Germinal center (tissue), 1 donor: ENCODE measurements at places on chromosomes 3 and 15.

DNA sequence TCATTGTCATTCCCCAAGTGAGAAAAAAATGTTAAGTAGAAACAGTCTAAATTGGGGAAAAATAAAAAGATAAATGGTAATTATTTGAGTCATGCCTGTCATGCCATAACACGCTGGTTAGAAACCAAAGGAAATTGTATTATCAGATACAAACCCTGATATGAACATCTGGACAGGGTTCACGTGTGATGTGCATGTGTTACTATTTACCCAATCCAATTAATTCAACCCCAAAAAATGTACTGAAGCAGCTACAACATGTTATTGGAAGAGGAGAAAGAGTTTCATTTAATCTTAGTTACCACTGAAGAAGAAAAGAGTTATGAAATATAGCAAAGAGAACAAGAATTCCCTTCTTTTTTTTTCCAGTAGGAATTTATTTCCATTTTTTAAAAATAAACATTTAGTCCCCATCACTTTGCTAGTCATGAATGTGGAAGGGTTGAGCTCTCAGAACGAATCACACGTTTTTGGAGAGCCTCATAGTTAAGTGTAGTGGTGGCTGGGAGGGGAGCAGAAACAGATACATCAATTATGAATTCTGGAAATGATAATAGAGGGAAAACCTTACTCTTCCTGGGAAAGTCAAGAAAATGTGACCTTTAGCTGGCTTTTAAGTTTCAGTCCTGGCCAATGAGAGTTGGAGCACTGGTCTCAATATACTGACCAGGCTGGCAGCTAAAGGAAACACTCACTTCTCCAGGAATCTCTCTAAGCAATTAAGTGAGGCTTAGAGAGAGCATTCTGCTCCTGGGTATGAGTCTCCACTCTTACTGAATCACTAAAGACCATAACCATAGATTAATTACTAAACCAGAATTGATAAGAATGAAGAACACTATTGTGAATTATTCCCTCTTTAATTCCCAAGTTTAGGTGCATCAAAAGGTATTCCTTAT is 796.5 kb downstream of the GRM7 start:
- DNase-seq, result no peak

DNA sequence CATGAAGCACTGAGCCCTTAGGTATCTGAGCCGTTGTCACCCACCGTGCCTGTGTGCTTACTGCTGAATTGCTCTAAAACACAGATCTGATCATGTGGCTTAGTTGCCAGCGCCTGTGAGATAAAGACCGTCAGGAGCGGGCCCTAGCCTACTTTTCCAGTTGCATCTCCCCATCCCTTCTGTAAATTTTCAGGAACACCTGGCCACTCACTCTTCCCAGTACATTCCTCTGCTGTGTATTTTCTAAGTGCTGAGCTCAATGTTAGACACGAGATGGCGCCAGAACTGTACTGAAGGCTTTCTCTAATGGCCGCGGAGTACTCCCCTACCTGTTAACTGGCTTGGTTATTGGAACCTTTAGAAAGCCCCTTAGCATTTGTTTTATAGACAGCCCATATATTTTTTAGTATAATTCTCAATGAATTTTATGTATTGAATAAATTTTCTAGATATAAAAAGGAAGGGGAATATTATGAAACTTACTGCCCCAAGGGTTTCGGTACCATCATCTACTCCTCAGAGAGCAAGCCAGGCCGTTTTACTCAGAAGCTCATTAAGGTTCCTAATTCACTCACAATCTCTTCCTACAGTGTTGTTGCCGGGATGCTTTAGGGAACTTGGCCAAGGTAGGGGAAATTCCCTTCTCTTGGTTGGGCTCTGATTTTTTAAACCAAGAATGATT is 16.7 kb upstream of the WNT7A start:
- DNase-seq, result peak; percentile 53

DNA sequence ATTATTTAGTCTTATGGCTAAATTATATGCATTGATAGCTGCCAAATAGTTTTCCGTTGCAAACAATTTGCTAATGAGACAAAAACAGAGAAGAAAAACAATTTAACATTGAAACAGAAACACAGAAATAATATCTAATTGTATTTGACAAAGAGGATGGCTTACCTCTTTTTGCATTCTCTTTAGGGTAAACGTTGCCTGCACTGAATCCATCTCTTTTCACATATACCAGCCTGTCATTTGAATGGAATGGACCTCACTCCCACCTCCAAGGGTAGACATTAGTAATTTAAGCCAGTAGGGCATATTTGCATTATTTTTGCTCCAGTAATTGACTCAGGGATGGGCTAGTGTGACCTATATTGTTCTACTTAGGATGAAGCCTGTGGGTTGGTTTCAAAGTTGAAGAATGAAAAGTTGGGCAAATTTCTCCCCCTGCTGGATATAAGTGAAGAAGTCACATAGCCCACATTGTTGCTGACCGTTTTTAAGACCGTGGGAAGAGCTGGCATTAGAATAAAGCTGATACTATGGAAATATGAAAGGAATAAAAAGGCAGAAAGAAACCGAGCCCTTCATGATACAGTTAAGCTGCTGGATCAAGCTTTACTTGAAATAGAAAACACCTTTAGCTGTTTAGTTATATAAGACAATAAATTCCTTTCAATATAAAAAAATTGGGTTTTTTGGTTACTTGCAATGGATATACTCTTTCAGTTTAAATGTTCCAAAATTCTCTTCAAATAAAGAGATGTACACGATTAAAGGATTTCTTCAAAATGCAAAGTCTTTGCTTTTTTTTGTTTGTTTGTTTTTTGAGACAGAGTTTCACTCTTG is 26.9 kb downstream of the PIERCE2 start:
- DNase-seq, result peak; percentile 11

GRCh38 chr3:52278510-52279069 is at the start of gene WDR82:
Gene WDR82, minus strand, starts transcription at chr3:52278649. Its CDS starts 288 bp downstream, at chr3:52278361.
- peak; percentile 95 for DNase-seq

GRCh38 chr3:147651107-147651778 is 242.1 kb downstream of the ZIC1 start:
- no peak for DNase-seq

- peak; percentile 6 for DNase-seq
Observed at GRCh38 chr3:120801484-120801883, 58.9 kb downstream of the GTF2E1 start.

DNA sequence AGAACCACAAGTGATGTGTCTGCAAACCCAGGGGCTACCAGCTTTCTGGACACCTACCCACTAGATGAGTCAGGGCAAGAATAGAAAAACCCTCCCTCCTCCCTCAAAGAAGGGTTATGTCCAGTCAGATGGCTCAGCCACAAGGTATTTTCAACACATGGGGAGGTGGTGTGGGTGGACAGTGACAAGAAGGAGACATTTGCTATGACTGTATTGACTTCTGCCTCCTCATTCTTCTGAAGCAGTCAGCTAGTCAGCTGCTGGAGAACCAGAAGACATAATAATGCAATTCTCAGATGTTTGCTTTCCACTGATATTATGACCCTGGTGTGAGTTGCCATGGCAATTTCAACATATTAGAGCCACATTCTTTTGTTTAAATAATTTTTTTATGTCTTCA is 66.7 kb upstream of the GOLGA8B start:
- DNase-seq, result no peak

- DNase-seq, result no peak
Observed at GRCh38 chr15:58736018-58736643, 13.4 kb downstream of the ADAM10 start.

GRCh38 chr3:179416681-179417080 is 34.6 kb downstream of the GNB4 start:
- no peak for DNase-seq

GRCh38 chr15:25022233-25022632 is 67.4 kb downstream of the SNRPN start:
- DNase-seq, result no peak

DNA sequence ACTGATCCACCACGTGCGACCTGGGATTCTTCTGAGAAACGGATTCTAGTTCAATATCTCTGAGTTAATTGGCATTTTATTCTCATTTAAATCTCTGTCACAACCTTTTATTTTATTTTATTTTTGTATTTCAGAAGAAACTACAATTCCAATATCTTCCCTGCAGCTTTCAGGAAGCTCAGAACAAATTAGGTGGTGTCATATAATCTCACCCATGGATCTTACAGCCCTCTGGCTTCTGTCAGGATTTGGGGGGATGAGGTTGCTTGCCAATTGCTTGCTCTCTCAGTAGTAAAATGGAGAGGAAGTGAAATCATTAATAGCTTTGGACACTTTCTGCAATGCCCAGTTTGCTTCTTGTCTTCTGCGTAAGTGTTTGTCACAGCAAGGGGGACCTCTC is 205.4 kb downstream of the TLE3 start:
- DNase-seq, result no peak

GRCh38 chr3:8648909-8649741 is 4.5 kb upstream of the SSUH2 start:
- no peak for DNase-seq

GRCh38 chr3:160370987-160371857 is 27.8 kb downstream of the IFT80 start:
- DNase-seq, result no peak

GRCh38 chr15:95127356-95127755 is 896.0 kb downstream of the MCTP2 start:
- no peak for DNase-seq

DNA sequence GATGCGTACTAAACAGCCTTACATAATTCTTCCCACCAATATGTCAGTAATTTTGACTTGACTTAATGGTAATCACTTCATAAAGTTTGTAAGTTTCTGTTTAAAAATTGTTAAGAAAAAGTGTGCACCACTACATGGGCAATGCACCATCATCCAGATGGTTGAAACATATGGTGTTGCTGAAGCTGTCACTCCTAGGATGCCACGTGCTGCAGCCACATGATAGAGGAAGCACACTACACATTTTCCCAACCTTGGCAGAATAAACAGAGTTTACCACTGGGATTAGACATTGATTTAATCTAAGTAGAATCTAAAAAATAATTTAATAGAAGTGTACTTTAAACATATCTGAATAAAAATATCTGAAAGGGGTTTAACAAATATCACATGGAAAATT is 1209.9 kb downstream of the NSUN3 start:
- no peak for DNase-seq

DNA sequence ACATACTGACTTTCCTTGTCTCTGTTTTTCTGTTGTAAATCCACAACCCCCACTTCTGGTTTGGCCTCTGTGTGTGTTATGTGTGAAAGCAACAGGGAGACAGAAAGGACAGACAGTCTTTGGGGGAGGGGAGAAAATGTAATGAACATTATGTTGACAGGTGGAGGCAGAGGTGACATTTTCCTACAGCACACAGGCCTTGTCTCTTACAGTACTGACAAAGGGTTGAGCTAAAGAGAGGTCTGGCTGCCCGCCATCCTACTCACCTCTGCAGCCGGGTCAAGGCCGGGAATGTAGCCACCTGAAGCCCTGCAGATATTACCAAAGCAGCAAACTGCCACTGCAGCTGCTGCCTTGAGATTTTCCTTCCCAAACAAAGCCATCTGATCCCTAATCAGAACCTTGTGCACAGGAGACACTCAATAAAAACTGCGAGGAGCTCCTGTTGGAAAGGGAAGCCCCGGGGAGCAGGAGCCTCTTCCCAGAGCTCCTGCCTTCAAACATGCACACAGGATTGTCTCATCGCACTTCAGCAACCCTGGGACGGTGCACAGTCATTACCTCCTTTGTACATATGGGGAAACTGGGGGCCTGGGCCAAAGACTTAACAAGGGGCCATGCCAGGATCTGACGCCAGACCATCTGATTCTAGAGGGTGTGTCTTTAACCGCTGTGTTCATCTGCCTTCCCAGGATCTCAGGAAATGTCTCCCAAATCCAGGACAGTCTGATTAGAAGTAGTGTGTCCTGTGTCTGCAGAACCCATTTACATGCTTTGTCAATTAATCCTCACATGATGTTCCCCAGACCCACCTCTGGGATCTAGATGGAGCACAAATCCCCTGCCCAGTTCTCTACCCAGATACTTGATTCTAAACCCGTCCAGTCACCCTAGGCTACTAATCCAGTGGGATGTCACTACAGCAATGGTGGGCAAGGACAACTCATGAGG is 14.2 kb downstream of the MYO5C start:
- no peak for DNase-seq

- DNase-seq, result no peak
Observed at GRCh38 chr3:153330901-153331300, 168.9 kb downstream of the RAP2B start.

DNA sequence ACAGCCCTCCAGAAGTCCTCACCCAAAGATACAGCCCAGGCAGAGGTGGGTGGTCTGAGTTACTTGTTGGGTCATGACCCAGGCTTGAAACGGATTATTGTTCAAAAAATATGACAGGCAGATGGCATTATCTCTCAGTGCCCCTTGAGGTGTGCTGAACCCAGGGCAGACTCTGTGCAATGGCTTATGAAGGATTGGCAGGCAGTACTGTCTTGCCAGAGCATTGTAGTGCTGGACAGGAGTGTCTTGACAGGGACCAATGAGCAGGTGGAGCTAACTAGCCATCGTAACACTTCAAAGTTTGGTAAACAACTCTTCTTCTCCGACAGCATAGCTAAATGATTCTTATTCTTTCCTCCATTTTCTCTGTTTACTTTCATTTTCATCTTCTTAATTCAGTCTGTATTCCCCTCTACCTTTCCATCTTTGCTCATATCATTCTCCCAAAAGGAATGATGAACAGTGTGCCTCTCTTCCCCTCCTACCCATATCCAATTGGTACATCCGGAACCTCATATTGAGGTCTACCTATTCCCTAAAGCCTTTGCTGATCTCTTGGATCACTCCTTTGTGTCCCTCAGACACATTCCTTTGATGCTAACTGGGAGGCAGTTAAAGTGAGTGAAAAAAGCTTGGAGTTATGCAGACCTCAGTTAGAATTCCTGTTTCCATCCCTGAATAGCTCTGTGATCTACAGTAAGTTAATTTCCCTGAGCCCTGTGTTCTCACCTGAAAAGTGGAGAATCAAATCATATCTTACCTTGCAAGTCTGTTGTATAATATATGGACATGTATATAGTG is 2.6 kb upstream of the IL20RB start:
- no peak for DNase-seq

- DNase-seq, result no peak
Observed at GRCh38 chr15:68566377-68566954, 12.3 kb upstream of the CORO2B start.

- DNase-seq, result no peak
Observed at GRCh38 chr3:107025961-107026360, 351.3 kb upstream of the CCDC54 start.

DNA sequence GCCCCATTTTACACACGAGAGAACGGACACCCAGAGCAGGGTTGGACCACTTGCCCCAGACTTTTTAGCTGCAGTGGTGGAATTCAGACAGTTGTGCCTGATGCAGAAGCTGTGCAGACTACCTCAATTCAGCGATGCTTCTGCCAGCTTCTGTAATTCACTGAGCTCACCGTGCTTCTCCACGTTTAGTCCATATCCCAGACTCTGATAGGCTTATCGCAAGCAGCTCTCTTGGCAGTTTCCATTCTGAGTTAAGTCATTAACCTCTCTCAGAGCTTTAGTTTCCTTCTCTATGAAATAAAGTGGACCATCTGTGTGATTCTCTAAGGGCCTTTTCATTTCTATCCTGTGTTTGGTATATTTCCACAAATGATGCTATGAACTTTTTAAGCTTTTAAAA is 37.1 kb downstream of the ABHD17C start:
- no peak for DNase-seq

DNA sequence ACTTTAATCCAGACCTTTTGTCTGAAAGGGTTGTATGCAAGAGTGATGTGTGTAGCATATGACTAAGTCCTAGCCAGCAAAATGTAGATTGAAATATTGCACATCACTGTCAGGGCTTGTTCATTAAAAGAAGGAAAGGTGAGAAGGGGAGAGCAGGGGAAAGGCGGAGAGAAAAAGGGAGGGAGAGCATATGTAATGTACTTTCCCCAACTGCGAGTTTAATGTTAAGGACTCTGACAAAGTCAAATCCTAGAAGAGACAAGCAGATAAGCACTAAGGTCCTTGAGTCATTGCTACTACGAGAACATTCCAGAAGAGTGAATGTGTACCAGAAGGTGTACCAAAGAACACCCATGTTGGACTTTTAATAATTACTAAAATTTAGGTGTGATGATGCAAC is 1336.7 kb downstream of the NSUN3 start:
- DNase-seq, result no peak
